ENCODE measurements at places on chromosomes 6 and 20.

DNA sequence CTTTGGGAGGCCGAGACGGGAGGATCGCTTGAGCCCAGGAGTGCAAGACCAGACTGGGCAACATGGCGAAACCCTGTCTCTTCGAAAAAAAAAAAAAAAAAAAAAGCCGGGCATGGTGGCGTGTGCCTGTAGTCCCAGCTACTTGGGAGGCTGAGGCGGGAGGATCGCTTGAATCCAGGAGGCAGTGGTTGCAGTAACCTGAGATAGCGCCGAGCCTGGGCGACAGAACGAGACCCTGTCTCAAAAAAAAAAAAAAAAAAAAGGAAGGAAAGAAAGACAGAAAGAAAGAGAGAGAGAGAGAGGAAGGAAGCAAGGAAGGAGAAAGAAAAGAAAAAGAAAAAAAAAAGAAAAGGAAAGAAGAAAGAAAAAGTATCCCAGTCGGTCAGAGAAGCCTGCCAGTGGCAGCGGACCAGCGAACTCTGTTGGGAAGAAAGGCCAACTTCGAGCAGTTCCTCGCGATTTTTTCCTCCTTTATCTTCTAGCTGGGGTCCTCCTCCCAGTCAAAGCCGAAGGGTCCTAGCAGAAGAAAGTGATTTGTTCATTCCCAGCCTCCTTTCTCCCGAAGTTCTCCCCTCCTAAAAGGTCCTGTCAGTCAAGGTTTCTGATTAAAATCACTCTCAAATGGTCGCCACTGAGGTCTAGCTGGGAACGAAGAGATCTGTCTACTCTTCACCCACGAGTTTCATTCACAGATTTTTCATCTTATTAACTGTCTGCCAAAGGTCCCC, 2.4 kb upstream of the SYCP2L start:
- DNase-seq, result no peak

DNA sequence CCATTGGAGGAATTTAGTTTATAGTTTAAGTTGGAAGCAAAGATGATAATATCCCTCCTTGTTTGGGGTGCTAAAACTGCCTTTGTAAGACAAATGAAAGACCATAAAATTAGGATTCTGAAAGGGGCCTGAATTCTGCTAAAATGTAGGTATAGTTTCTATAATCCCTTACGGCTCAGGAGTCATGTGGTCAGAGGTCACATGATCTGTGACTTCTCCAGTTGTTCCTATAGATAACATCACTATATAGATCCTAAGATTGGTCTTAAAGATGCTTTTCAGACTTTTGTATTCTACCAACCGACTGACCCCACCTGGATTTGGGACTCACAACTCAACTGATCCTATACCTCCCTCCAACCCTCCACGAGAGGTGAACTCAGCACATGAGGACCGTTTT, 36.6 kb downstream of the ZNF311 start:
- no peak for DNase-seq

GRCh38 chr6:119581220-119581619, 231.7 kb upstream of the MAN1A1 start:
- DNase-seq, result no peak

DNA sequence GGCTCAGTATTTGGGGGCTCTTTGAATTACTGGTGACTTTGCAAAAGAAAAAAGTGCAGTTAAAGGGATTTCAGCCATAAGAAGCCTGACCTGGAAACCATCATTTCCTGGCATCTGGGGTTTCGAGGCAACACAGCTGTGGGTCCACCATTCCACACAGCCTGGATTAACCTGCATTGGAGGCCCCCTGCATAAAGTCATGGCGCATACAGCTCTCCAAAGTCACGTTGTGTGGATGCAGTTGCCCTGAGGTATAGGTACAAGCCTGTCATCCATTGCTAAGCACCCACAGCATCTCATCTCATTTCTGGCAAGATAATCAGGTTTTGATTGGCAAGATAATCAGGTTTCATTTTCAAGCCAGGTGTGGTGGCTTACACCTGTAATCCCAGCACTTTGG, 54.5 kb upstream of the TAGAP start:
- DNase-seq, result no peak

DNA sequence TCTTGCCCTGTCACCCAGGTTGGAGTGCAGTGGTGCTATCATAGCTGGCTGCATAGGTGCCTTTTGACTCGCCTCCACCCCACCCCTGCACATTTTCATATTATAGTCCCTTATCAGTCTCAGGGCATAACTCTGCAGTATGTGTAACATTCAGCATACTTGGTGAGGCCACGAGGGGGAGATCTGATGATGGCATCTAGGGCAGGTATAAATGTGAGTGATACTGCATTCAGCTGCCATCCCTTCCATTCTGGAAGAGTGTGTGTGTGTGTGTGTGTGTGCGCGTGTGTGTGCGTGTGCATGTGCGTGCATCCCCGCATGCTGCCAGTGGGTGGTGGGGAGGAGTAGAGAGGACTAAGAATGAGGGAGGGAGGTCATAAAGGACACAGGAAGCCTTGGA, 81.4 kb downstream of the JARID2 start:
- DNase-seq, result peak; percentile 20

GRCh38 chr20:14344746-14345145, 7.3 kb upstream of the FLRT3 start:
- DNase-seq, result no peak

GRCh38 chr20:61895016-61895415, 170.7 kb downstream of the TAF4 start:
- DNase-seq, result no peak

GRCh38 chr6:132650429-132650828, 8.6 kb downstream of the TAAR1 start:
- no peak for DNase-seq

DNA sequence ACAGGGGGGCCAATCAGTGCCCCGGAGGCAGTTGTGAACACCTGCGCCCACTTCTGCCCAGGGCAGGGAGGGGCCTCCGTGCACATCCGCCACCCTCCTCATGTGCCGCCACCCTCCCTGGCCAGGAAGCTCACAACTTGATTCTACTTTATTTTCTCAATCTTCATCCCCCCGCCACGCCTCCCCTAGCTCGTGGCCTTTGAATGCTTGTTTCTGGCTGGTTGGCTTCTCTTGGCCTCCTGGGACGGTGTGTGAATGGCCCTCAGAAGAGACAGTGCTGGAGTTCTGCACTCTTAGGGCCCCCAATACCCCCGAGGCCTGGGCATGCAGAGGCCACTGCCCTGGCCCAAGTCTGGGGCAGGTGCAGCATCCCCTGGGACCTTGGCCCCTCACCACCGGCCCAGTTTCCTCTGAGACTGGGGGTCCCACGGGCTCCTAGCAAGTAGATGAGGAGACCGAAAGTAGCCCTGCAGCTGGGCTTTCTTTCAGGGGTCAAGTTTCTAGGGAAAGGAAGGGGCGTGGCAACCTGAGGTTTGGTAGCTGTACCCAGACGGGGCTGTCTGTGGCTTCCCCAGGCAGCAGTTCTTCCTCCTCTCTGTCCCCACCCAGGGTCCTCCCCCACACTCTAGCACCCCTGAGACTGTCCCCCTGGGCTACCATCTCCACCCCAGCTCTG, 1.3 kb downstream of the RGS19 start:
- DNase-seq, result peak; percentile 33

DNA sequence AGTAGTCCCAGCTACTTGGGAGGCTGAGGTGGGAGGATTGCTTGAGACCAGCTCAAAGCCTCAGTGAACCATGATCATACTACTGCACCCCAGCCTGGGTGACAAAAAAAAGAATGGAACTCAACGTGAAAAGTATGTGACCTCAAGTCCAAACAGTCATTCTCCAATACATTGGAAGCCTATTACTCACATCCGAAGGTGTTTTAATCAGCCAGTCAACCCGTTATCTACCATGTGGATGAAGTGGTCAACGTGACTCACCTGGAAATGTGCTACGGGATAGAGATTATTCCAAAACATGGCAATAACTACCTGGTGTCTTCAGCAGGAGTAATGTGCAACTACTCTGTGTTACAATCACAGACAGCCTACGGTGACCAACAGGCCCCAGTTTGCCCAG, 85.8 kb upstream of the TOP1 start:
- DNase-seq, result no peak

- DNase-seq, result no peak
These were observed 11.5 kb downstream of the NFKBIL1 start for GRCh38 chr6:31558631-31559500.

DNA sequence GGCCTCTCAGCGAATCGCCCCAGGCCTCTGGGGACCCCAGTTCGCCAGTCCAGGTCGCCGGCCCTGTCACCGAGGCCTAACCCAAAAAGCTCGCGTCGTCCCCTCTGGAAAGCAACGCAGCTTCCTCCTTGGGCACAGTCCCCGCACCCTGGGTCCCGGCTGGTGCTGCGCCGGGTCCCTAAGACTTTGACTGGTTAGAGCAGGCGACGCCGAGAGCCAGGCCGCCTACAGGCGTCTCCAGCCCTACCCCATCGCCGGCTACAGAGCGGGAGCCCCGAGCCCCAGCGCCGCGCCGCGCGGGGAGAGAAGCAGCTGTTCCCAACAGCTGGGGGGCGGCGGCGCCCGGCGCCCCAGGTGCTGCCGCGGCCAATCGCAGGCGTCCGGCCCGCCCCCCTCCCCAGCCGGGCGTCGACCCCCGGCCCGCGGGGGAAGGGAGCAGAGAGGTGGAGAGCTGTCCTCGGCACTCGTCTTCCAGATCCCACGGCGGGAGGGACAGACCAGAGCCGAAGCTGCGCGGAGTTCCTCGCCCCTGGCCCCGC, 540 bp upstream of the RBM24 start:
- DNase-seq, result no peak

- DNase-seq, result no peak
These were observed 73.8 kb downstream of the LRRC1 start for GRCh38 chr6:53868626-53869025.

GRCh38 chr6:39029156-39030011, 19.2 kb upstream of the GLP1R start:
- peak; percentile 21 for DNase-seq

DNA sequence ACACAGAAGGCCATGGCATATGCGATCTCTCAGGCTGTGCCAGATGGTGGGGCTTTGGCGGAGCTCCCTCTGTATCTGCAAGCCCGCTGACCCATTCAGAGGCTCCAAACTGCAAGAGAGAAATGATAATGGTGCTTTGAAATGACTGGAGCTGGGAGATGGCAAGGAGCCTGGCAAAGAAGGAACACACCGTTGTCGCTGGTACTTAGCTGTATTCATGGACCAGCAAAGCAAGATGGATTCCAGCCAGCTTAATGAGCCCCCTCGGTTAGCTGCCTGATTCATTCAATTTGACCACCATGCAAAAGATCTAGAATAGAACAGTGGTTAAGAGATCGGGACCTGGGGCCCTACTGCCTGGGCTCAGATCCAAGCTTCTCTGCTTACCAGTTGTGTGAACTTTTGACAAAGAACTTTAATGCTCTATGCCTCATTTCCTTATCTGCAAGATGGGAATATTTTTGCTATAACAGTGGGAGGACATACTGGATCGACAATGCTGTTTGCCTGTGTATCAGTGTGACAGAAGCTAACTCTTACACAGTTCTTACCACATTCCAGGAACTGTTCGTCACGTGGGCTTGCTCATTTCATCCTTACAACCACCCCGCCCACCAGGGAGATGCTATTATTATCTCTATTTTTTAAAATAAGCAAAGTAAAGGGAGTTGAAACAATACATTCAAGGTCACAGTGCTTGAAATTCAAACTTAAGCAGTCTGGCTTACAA, 317.8 kb upstream of the SULF2 start:
- DNase-seq, result no peak

DNA sequence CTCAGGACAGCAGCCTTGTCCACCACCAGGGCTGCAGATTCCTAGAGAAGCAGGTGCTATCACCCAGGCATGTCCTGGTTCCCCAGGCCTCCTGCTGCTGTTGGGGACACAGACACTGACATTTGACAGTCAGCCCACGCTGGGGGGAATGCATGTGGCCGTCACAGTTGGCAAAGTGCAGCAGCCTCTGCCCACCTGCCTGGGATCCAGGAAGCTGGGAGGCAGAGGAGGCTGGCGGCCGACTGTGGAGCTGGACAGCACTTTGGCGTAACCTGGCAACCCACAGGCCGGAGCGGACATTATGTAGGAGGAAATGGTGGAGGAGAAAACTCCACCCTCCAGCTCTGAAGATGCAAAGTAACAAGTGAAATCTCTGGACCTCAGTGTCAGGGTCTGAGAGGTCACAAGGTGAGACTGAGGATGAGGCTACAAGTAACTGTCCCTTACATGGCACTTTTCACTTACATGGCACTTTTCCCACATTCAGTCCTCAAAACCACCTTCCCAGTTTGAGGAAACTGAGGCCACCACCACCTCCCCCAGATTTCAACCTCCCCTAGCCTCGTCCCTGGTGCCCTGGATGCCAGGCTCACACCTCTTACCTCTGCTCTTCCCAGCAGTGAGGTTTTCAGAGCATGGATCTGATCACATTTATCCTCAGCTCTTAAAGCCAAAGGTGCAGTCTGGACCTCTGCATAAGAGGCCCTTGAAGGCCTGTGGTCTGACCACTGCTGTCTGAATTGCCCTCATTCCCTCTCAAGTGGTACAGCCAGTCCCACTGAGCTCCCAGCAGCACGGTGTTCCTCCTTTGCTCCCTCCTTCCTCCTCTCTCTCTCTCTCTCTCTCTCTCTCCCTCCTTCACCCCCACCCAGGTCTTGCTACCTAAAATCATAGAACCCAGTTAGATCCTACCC, 8.7 kb downstream of the MAP1LC3A start:
- no peak for DNase-seq

- no peak for DNase-seq
These were observed 204.8 kb upstream of the KCNG1 start for GRCh38 chr20:51227744-51228143.

DNA sequence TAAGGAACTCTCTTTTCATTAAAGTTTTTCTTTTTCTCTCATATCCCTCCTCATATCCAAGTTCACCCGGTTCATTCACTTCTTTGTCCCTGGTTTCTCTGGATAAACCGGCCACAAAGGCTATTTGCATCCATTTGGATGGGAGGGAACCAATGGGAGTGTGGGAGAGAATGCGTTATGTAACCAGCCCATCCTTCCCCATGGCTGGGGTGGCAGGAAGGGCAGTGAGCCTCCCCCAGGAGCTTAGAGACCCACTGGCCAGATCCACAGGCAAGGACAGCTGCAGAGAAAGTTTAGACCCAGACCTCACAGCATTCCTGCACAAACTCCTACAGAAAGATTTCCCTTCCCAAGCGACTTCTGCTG, 10.7 kb downstream of the CASS4 start:
- DNase-seq, result no peak

DNA sequence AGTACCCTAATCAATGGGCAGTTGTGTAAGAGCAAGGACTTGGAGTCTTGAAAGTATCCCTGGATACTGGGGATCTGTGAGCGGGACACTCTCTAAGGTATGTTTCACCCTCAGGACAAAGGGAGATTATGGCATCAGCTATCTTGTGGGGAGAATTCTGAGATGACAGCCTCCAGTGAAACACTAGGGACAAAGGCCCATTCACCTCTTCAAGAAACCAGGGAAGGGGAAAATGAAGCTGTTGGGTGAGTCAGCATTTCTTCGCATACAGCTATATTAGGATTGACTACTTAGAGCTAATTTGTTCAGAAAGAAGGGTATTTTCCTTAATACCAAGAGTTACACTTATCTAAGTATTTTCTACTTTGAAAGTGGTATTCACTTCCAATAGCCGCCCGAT, 35.9 kb downstream of the OPN5 start:
- DNase-seq, result no peak

Data from activated CD4-positive, alpha-beta T cell treated with anti-CD3 and anti-CD28 coated beads, Interleukin-2, amount 50 U/mL, for 24 hours (primary cell).